NCI-H2227 treated with DMSO at 0.1 percent for 48 hours (cell line): ENCODE measurements at places on chromosomes 5 and 9.
A peak's percentile ranks its signal among the peaks of the same experiment; 100 is the strongest.

- DNase-seq: no peak
Observed at GRCh38 chr5:59684388-59685190, 208.9 kb downstream of the PDE4D start.

DNA sequence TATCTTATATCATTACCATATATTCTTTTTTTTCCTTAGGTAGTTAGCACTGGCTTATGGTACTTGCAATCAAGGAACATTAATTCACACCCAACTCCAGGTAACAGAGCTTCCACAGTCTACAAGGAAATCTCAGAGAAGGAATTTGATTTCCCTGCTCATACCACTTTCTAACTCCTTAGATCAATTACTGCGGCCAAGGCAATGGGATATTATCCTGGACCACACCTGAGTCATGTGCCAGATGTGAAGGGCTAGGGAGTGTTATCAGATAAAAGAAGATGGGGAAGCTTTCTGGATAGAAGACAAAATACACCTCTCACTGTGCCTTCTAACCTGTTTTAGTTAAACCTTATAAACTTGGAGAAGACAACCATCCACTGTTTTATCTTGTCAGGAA lies 181.2 kb downstream of the CCDC192 start:
- DNase-seq: no peak

GRCh38 chr9:113932906-113933584 lies 56.9 kb downstream of the ZNF618 start:
- no peak for DNase-seq

- no peak for DNase-seq
Observed at GRCh38 chr5:149049371-149049781, 13.5 kb downstream of the SH3TC2 start.

GRCh38 chr5:1801967-1802295 lies 724 bp downstream of the NDUFS6 start:
- no peak for DNase-seq

DNA sequence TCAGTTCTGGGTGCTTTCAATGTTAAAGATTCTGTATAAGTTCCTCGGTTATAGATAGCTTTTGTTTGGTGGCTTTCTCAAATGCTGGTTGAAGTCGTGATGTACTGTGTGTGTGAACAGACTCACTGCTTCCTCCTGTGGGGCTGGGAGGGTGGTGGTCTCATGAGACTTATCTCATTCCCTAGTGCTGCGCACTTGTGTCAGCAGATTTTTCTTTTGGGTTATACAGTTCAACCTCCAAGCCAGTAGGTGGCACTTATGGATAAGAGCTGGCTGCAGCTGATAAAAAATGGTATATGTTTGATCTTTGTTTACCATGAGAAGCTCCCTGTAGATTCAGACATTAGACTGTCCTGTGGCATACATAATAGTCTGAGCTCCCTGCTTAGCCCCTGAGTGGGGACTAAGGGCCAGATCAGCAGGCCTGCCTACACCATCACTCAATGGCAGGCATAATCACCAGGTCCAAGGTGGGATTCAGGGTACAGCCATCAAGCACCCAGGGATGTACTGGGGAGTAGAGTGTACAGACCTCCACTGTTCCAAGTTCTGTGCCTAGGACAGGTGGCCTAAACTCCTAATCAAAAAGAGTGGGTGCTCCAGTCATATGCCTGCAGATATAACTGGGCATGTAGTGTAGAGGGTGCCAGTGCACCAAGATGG lies 174.2 kb downstream of the OXCT1 start:
- no peak for DNase-seq

- DNase-seq: no peak
Observed at GRCh38 chr5:103245761-103246160, 12.8 kb upstream of the MACIR start.

GRCh38 chr5:85488295-85488694 lies 1103.6 kb upstream of the EDIL3 start:
- DNase-seq: no peak

- no peak for DNase-seq
Observed at GRCh38 chr5:154766558-154767281, 11.5 kb downstream of the LARP1 start.

DNA sequence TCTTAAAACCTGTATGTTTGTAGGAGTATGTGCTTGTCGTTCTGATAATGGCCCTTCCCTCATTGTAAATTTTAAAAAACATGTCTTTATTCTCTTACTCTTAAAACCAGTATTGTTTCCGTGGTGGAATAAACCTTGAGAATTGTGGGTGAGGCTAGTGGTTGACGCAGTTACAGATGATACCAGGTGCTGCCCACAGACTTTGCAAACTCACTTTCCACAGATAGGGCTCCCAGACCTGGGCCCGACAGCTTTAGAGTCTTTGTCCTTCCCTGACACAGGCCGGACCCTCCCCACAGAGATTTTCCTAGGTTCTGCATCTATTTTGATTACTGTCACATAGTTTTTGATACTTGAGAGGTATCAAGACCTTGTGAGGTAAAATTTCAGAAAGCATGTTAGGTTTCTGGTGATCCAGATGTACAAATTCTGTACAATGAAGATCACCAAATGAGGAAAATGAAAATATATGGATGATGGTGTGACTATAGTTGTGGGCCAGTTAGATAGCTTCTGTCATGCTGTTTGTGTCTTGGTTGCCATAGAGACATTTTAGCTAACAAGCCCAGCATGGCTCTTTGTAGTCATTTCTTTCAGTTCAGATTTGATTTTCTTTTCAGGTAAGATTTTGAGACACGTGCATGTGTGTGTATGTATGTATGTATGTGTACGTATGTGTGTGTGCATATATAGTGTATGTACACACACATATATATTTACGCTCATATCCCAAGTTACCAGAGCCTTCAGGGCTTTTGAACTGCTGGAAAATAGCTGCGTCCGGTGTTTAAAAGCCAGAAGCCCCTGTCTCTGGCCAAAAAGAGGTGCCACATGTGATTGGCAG lies 33.8 kb downstream of the DMRT1 start:
- DNase-seq: no peak

- DNase-seq: no peak
Observed at GRCh38 chr9:114220061-114220541, 64.8 kb downstream of the COL27A1 start.

- DNase-seq: no peak
Observed at GRCh38 chr5:119243888-119244287, 111.9 kb upstream of the TNFAIP8 start.

DNA sequence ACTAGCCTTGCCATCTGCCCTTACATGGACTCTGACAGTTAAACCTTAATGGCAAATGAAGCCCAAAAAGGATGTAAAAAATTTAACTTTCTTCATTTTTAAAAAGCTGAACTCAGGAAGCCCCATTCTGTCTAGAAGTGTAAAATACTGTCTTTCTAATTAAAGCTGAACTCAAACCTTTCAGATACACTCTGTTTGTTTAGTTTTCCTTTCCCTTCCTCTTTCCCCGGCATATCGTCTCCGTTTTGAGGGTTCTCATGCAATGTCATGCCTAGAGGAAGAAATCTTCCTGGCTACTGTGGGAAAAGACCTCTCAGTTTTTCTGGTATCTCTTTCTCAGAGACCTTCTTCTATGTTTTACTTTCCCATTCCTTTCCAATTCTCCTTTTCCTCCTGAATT lies 841.5 kb downstream of the DTWD2 start:
- DNase-seq: no peak

- no peak for DNase-seq
Observed at GRCh38 chr5:106680330-106680729, 990.4 kb downstream of the EFNA5 start.

DNA sequence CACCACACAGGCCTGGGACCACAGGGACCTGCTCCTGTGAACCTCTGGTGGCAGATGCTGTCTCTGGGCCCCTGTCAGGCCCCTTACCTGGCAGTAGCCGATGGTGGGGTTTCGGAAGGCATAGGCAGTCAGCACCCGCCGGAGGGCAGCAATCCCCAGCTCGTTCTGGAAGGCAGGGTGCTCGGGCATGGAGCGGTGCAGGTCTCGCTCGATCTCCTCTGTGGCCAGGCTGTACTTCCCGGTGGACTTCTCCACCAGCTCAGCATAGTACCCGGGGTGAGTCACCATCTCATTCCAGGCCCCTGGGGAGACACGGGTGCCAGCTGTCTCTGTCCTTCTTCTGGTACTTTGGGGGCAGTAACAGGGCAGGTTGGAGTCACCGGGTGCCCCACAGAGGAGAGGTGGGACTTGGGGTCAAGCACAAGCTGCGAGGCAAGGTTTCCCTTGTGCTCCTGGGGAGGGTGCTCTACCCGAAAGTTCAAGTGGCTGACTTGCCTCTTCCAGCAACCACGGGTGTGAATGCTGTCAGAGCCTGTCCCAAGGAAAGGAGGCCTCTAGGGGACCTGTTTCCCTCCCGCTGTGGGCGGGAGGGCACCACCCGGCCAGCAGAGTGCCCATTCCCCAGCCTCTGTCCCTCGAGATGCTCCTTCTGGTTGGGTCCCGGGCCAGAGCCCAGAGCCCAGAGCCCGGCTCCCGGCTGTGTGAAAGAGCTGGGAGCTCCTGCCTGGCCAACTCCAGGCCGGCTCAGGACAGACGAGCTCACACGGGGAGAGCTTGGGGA lies 19.8 kb upstream of the MRNIP start:
- no peak for DNase-seq

- no peak for DNase-seq
Observed at GRCh38 chr9:36679710-36680109, 107.0 kb downstream of the MELK start.

DNA sequence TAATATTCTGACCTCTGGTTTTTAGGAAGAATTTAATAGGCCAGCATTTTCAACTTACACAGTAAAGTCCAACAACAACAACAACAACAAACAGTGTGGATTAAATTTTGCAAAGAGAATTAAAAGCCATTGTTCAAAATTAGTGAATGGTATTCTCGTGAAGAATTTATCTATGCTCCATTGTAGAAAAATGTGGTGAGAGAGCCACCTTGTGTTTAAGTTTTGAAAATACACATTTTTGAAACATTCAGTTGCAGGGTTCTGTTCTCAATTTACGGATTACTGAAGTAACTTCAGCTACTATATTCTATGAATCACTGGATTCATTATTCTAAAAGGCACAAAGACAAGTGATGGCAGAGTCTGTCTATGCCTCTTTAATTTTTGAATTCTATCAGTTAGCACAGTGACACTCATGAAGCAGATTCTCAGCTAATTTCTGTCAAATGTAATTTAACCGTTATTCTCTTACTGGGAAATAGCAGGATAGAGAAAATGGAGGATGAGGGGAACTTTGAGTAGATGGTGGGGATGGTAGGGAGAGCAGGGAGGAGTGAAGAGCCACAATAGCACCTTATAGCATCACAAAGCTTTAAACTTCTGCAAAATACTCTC lies 11.0 kb downstream of the CCDC152 start:
- DNase-seq: peak; percentile 35

GRCh38 chr9:136628268-136628667 lies 34.4 kb upstream of the EGFL7 start:
- no peak for DNase-seq

- DNase-seq: no peak
Observed at GRCh38 chr5:181265092-181265671, 4.2 kb upstream of the TRIM52 start.

DNA sequence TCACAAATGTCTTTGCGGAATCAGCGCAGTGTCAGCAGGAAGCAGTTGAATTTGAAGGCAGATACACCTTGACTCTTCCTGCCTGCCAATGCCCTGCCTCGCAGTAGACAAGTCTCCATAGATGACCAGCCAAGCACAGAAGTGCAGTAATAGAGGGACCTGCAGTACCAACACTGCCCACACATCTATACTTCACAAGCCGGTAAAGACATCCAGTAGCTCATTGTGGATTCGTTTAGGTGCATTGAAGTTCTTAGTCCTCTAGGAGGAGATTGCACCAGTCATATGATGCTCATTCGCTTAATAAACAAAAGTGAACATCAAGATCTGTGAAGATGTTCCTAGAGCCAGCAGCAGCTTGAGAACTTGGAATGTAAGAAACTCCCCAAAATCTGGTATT lies 7.1 kb upstream of the IFNA2 start:
- no peak for DNase-seq

DNA sequence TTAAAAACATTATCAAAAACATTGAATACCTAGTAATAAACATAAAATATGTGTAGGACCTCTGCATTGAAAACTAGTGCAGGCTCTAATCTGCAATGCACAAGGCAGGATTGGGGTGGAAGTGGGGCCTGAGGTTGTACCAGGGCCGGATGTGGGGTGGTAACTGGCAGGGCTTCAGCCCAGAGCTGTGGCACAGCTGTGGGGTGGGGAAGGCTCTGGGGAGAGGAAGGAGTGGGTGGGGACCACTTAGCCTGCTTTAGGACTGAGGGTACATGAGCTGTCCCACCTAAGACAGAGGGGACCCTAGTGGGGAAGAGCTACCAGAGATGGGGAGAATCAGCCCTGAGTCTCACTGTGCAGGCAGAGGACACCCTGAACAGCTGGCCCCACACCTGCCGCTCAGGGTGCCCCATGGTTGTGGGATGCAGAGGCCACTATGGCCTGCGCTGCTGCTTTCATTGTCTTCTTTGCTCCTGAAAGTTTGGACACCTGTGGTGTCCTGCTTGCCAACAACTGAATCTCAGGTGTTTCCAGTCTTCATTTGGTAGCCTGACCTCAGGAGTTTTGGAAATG lies 311.4 kb downstream of the TLE4 start:
- no peak for DNase-seq

GRCh38 chr9:113519426-113520108 lies 56.0 kb downstream of the RGS3 start:
- no peak for DNase-seq

GRCh38 chr5:136006164-136006563 lies 22.6 kb upstream of the TGFBI start:
- DNase-seq: no peak

- DNase-seq: peak; percentile 9
Observed at GRCh38 chr9:76403352-76403751, 9.1 kb upstream of the RFK start.

GRCh38 chr5:128060644-128061385 lies 22.8 kb upstream of the SLC12A2 start:
- DNase-seq: no peak

GRCh38 chr9:23342291-23342690 lies 483.7 kb downstream of the ELAVL2 start:
- no peak for DNase-seq

- no peak for DNase-seq
Observed at GRCh38 chr9:37126214-37126788, 5.9 kb downstream of the ZCCHC7 start.

DNA sequence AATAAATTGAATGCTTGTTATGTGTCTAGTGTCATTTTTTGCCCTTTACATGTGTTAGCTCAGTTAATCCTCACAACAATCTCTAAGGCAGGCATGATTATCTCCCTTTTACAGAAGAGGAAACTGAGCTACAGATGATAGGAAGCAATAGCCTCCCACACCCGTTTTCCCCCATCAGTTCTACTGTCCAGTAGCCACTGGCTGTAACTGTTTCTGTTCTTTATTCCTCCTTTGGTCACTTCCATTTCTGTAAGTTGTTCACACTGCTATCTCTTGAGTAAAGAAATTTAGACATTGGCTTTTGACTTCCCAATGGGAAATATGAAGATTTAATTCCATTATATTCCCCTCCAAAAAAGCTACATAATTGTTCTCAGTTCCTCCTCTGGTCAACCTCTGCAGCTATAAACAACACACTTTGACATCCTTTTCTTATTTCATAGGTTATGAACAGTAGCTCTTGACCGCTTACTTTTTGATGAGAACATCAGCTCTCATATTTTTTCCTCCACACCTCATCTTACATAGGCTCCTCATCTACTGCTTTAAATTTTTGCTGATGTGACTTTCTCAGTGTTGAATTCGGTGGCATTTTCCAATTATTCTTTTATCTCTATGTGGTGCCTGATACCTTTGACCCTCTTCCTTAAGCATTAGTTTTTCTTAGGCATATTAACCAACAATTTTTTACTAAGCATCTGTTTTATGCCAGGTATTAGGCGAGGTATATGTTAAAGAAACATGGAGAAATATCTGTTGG lies 21.4 kb downstream of the SPZ1 start:
- DNase-seq: no peak
